ENCODE measurements at places on chromosomes 4 and X.
A peak's percentile ranks its signal among the peaks of the same experiment; 100 is the strongest.

DNA sequence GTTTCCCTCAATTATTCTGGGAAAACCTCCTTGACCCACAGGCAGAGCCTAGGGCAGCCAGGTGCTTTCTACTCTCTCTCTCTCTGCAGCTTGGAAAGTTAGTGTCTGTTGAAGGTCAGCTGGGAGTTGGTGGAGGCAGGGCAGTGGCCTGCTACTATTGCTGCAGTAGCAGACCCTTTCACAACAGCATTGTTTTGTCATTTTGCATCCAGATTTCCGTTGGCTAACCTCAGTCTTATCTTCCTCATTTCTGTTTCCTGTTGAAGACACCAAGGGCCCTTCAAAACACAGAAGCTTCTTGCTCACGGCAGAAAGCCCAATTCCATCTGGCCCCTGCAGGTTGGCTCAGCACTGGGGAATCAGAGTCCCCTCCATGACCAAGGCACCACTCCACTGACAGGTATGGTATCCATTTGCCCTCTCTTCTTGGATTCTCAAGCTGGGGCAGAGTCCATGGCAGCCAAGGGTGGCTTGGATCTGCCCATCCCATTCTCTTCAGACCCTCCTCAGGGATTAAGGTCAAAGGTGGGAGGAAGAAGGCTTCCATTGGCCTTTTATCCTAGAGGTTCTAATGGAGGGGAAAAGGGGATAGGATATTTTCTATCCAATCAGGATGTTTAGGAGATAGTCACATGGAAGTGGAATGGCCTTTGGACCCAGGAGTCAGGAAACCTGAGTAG, 24.6 kb downstream of the VSIG4 start:
- no peak for DNase-seq

DNA sequence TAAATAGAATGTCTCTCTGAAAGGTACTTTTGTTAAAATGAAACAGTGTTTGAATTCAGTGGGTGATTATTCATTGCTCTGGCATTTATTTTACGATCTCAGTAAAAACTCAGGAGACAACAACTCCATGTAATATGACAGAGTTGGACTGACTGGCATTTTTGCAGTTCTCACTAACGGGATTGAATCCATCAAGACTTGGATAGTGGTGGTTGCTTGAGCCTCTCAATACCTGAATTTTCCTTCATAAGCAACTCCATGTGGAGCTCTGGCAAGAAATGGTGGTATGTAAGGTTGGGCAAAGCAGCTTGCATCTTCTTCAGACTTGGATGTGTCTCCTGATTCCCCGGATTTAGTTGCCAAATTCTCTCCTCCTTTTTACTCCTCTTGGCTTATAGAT, 72.7 kb downstream of the FRMPD4 start:
- no peak for DNase-seq

DNA sequence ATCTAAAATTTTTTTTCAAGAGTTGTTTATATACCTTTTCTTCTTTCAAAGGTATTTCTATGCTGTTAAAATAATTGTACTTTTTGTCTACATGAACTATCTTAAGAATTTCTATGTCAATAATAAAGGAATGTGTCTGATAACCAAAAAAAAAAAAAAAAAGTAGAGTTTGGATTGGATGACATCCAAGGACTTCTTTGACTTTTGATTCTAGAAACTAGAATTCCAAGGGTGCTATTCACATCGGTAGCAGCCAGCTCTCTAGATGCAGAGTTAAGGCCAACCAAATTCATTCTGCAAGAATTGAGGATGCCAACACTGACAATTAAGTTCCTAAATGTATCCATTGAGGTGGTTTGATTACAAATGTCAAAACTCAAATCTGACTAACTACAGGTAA, 42.0 kb upstream of the PRKG2 start:
- DNase-seq, result no peak

DNA sequence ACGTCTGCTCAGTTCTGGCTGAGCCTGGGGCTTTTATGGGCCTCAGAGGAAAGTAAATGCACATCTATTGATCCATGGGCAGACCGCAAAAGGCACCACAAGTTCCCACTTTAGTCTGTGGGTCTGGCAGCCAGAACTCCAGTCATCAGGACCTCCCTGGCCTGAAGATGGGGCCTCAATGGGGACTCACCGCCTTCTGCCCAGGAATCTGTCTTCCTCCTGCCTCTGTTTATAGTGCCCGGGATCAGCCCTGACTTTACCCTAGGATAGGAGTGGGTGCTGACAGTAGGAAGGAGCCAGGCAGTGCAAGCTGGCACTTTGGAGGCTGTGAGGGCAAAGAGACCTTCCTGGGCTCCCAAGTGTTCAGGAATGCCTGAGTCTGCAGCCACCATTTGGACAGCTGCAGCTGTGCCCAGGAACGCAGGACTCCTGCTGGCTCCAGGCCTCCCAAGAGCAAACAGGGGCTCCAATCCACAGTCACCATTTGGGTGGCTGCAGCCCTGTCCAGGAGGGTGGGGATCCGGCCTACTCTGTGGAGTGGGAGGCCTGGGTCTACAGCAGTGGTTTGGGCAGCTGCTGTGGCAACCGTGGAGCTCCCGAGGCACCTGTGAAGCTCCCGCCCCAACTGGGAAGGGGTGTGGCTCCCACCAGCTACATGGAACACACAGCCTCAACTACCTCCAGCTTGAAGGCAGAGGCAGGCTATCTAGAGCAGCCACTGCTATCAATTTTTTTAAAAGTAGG, 1440.9 kb upstream of the ADGRL3 start:
- DNase-seq, result no peak

DNA sequence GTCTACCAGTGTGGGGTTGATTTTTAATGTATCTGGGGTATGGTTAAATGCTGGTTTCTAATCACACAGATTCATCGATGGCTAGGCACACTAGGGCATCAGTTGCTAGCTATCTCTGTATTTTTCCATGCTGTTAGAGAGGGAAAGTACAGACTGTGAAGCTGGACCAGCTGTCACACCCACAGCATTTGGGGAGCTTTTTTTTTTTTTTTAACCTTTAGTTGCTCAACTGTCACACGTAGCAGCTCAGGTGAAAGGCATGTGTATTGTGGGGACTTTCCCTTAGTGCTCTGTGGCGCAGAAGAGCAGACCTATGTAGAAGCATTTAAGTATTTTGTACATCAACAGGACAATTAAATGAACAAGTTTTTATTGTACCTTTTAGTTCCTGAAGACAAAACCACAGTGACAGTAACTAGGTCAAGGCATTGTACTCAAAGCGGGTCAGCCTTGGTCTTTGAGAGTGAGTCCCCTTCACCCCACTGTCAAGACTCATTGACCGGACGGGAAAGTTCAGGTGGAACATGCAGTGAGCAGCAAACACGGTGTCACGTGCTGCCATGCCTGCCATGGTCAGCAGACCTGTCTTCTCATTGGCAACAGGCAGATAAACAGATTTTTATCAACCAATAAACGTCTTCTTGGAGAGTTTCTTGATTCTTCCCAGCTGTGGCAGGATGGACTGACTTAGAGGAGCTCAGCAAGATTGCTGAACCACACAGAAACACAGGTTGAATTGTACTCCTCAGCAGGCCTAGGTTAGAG, 65.3 kb downstream of the CASP3 start:
- no peak for DNase-seq

DNA sequence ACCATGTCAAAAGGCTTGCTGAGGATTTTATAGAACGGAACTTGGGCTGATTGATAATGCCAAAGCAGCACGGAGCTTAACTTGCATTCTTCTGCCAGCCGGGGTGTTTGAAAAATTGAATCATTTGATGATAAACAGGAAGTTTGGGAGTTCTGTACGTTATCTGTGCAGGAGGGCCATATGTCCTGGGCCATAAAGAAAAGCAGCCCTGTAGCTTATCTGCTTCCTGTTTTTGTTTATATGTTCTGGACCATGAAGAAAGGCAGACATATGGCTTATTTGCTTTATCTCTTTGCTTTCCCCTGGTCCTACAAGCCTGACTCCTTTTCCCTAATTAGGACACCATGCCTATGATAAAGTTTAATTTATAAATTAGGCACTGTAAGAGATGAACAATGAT, 62.4 kb downstream of the HOPX start:
- no peak for DNase-seq

GRCh38 chr4:76666944-76667532, 230.9 kb downstream of the SOWAHB start:
- DNase-seq, result no peak

- no peak for DNase-seq
These were observed 18.7 kb upstream of the ZNF185 start for GRCh38 chrX:152878976-152879755.

DNA sequence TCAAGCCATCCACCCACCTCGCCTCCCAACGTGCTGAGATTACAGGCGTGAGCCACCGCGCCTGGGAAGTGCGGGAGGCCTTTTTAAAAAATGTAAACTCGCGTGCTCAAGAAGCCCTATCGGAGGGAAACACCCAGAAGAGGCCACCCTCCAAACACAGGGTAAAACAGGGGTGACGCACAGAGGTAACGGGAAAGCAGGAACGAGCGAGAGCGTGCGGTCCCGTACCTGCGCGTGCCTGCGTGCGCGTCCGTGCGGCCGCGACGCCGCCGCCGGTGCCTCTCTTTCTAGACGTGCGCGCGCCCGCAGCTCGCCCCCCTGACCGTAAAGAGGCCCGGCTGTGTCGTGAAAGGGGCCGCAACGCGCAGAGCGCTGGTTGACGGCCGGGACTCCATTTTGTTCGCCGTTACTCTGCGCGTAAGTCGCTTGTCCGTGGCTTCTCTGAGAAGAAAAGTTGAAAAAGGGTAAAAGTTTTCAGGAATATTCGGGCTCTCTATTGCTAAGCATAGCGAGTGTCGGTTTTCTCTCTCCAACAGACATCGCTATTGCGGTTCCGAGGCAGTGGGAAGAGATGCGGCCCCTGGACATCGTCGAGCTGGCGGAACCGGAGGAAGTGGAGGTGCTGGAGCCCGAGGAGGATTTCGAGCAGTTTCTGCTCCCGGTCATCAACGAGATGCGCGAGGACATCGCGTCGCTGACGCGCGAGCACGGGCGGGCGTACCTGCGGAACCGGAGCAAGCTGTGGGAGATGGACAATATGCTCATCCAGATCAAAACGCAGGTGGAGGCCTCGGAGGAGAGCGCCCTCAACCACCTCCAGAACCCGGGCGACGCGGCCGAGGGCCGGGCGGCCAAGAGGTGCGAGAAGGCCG, at the start of gene MRFAP1:
MRFAP1 (plus strand) TSS at position 394 of the 872 bp plus-strand sequence; CDS start at position 572, 178 bp downstream.
- DNase-seq, result peak; percentile 89

- DNase-seq, result no peak
These were observed 430.9 kb downstream of the SPRY1 start for GRCh38 chr4:123827511-123827910.

- DNase-seq, result no peak
These were observed 1865.3 kb upstream of the AGA start for GRCh38 chr4:179307297-179308136.

DNA sequence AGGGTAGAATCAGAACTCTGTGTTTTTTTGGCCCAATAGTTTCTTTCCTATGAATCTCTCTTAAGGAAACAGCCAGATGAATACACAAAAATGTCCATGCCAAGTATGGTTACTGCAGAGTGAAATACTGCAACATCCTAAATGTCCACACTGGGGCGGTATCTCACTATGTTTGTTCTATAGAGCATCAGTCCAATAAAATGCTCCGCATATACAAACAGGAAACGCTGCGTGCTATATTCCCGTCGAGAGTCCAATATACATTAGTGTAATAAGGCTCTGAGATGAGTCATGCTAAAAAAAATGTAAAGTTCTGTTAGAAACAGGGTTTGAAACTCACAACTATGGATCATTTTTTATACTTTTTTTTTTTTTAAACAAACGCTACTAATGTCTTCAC, 72.9 kb upstream of the ENOX2 start:
- peak; percentile 22 for DNase-seq

DNA sequence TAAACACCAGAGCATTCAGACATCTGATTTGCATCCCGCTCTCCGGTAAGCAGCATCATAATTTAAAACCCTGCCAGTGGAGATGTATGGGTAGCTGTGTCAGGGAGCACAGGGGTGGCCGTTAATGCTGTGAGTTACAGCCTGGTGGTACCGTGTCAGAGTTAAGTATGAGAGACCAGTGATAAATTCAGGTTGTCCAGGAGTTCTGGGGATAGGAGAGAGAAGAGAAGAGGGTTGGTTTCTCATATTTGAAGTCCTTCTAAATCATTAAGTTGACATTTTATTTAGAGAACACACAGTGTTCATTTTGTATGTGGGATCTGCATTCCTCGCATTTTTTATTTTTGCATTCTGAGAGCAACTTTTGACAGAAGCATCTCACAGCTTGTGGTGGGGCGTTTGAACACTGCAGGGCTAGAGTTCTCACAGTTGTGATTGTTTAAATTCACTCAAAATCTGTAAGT, 157.6 kb downstream of the DCLK2 start:
- DNase-seq, result no peak

GRCh38 chrX:52261125-52261462, 76.4 kb downstream of the MAGED4 start:
- DNase-seq, result no peak

GRCh38 chr4:132395561-132395960, 753.5 kb upstream of the PCDH10 start:
- DNase-seq, result no peak

DNA sequence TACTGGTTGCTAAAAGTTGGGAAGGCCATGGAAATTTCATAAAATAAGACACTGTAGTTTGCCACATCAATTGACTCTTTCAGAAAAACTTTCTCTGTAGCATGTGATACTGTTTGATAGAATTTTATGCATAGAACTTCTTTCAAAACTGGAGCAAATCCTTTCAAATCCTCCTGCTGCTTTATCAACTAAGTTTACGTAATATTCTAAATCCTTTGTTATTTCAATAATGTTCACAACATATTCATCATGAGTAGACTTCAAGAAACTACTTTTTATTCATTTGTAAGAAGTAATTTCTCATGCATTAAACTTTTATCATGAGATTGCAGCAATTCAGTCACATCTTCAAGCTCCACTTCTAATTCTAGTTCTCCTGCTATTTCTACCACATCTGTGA, 199.3 kb downstream of the PCDH18 start:
- no peak for DNase-seq

DNA sequence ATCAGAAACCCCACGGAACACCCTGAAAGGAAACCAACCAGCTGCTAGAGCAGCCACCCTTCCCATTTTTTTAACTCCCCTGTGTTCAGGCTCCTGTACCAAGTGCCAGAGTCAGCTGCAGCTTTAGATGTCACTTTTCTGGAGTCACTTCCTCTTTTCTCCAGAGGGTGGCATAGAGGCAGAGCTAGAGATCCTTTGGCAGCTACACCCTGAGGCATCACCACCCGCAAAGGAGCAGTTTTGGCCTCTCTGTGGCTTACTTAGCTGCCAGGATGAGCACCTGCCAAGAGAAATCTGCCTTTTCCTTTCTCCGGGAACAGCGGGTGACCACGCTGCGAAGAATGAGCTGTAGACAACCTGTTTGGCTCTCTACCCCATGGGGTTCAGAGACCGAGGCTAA, 58.0 kb upstream of the CHRDL1 start:
- peak; percentile 27 for DNase-seq

Data from hippocampal formation (tissue), 2 donors.